Activated CD8-positive, alpha-beta memory T cell treated with anti-CD3 and anti-CD28 coated beads, Interleukin-2, amount 10 ng/mL, durations not matched to agents 7 days and 5 days (primary cell): ENCODE measurements at places on chromosomes 1 and 21. TPM values are rescaled to one million over a fixed set of nuclear protein-coding genes. Genes with fewer than 3 reads are reported as not detected.

CATSPERE gene
- 0.30 TPM for total RNA-seq

C4BPA gene
- total RNA-seq: not detected

PDZK1IP1 gene
- total RNA-seq: not detected

MLLT11 gene
- 5.0 TPM for total RNA-seq

MRPL55 gene
- total RNA-seq: 51.9 TPM
